DMS153 (cell line): ENCODE measurements at places on chromosomes 1 and 21.

DNA sequence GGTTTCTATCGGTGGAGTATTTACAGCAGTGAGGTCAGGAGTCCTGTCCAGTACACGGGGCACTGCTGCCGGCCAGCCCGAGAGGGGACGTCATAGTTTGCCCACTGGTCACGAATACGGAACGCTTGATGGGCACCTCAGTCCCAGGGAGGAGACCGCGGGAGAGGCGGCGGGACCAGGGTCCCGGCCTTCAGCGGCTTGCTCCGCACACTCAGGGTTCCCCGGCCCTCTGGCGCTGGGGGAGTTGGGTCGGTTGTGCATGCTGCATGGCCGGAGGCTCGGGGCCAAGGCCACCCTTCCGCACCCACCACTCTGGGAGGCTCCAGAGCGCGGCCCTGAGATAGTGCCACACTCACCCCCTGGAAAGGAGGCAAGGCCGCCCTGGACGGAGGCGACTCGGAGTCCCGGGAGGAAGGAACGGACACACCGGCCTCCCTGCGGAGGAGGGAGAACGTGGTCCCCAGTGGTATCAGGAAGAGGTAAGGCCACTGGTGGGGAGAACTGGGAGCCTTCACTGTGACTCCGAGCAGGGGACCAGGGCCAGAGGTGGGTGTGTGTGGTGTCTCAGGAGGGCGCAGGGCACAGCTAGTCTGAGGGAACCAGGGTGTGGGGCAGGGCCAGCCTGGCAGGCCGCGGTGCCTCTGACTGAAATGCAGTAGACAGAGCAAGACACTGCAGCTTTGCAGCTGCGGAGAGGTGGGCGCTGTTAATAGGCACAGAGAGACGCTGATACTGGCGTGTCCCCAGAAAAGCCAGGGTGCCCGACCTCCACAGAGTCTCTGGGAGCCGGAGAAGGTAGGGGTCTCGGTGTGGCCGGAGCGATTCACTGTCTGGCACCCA, 28.6 kb upstream of the PRSS38 start:
- no peak for DNase-seq

DNA sequence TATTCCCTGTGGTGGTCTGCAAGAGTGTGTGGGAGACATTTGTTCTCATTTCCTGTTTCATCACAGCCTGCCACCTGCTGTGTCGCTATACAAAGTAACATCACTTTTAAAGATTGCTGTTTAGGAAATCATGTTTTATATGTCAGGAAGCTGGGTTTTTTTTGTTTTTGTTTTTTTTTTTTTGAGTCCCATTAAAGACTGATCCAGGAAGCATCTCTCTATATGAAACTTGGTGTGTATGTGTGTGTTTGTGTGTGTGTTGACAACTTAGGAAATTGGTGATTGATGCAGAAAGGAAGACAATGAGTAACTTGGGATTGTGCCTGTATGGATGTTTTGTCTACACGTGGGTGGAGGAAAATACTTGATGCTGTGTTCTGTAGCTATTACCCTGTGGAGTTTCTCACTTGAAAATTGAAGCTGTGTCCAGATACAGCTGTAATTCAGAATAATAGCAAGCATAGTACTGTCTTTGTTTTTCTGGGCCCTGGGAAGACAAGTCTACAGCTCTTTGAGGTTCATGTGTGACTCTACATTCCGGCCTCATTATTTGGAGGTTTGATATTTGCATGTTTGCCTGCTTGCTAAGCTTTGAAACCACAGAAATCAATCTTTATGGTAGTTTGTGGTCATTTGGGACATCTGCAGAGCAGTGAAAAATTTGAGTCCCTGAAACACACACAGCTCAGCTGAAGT, 47.9 kb downstream of the LAMC1 start:
- DNase-seq: no peak

DNA sequence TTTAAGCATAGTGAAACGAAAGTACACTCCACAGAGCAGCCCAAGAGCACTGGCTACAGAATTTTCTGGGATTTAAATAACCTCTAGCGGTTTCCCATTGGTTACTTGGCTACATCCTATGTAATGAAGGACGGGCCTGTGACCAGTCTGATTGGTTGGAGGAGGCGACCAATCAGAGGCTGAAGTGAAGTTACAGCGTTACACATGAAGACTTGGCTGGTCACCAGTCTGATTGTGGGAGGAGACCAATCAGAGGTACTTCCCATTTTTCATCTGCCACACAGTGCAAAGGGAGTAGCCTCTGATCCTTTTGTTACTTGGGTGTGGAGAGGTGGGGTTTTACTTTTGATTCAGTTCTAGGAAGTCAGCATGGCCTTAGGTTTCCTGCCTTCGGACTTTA, 142.7 kb upstream of the SERTAD4 start:
- no peak for DNase-seq

DNA sequence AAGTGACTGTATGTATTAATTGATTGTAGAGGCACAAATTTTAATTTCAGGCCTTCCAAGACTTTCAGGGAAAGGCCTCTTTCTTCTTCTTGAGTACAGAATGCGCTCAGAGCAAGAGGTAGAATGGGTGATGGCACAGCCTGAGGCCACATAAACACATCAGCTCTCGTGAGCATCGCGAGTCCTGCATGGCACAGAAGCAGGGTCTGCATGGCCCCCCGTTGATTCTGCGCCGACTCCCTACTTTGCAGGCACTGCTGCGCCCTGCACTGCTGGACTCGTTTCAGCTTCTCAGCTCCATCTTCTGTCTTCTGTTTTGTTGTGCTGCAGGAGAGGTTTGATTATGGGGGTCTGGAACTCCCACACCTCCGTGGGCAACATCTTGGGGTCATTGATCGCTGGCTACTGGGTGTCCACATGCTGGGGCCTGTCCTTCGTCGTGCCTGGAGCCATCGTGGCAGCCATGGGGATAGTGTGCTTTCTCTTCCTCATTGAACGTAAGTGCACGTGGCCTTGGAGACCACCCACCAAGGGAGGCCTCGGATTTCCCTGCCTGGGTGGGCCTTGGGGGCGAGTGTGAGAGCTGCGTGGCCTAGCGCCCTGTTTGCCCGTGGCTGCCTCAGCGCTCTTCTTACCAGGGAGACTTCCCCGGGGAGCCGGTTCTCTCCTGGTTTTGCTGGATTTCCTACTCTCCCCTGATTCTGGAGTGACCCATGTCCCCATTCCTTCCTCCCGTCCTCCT, 29.6 kb downstream of the SLC37A1 start:
- DNase-seq: no peak

GRCh38 chr1:22959545-22960360, 12.9 kb downstream of the LACTBL1 start:
- DNase-seq: no peak

DNA sequence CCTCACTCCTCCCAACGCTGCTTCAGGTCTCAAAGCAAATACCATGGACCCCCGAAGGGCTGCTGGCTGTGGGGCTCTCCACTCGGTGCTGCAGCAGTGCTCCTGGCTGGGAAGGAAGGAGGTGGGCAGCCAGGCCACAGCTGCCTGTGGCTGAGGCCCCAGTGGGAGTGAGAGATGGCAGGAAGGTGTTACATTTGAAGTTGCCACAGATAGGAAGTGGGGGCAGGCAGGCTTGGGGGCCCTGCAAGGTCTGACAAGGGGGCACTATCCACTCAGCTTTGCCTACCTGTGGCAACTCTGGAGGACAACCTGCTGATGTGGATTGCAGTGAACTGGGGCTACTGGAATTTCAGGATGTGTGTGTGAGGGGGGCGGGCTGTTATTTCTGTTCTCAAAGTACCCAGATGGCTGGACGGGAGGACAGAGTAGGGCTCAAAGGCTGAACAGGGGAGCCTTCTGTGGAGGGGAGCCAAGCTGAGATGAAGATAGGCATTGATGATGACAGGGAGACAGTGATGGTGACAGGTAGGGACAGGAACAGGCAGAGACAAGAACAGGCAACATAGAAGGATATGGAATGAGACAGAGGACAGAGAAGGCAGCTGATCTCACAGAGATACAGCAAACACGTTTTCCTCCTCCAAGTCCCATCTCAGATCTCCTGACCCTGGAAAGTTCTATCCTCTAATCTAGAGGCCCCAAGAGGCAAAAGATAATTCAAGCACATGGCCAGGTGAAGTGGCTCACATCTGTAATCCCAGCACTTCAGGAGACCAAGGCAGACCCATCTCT, 1.8 kb downstream of the ZNF683 start:
- DNase-seq: no peak

GRCh38 chr1:8122477-8123407, 96.6 kb upstream of the ERRFI1 start:
- DNase-seq: no peak

DNA sequence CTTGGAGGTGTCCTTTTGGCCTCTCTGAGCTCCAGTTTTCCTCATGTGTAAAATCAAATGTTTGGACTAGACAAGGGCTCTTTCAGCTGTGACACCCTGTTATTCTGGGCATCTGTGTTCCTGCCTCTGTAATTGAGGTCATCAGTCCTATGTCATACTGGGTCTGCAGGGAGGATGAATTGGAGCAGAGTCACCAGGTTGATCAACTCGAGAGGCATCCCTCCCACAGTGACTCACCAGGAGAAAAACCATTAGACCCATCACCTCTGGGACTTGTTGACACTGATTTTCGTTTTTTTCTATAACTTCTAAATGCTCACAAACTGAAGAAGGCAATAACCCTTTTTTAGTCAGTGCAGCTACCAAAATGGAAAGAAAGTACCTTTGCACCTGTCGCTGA, 82.2 kb downstream of the ST6GALNAC5 start:
- DNase-seq: no peak

DNA sequence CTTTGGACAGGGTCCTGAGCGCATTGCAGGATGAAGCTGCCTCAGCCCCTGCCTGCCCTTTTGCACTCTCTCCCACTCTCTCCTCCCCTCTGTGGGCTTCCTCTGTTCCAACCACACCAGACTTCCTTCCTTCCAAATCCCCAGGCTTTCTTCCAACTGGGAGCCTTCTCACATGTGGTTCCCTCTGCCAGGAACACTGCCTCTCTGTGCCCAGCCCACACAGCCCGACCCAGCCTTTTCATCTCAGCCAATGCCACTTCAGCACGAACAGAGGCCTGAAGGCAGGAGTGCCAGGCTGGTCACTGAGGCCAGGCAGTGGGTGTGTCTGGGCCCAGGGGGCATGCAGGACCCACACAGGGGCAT, 5.9 kb downstream of the SELENON start:
- DNase-seq: no peak

DNA sequence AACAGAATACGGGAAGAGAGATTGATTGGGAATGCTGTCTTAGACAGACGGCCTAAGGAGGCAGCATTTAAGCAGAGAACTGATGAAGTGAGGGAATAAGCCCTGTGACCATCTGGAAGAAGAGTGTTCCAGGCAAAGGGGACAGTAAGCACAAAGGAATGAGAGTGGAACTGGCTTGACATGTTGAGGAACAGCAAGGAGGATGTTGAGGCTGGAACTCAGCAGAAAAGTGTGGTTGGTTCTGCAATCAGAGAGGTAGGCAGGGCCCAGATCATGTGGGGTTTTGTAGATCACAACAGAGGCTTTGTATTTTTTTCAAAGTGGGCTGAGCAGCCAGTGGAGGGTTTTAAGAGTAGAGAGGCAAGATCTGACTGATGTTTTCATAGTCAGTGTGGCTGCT, 157.4 kb downstream of the DNM3 start:
- no peak for DNase-seq

- no peak for DNase-seq
These were observed 166.7 kb downstream of the TTLL7 start for GRCh38 chr1:83832194-83832593.

DNA sequence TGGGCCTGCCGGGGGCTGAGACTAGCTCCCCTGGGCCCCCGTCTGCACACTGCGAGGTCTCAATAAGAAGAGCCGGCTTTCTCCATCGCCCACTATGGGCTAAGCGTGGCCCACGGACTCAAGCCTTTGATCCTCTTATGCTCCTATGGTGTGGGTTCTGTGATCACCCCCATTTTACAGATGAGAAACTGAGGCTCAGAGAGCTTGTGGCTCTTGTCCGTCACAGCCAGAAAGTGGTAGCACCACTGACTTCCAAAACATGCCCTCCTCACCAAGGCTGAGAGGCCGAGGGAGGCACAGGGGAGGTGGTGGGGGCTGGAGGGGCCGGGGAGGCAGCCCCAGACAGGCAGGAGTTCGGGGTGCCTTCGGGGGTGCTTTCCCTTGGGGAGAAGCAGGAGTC, 39.0 kb upstream of the CASZ1 start:
- DNase-seq: no peak

- DNase-seq: peak; percentile 23
These were observed 507.1 kb upstream of the ZRANB2 start for GRCh38 chr1:71587961-71588360.

- DNase-seq: no peak
These were observed 53.6 kb downstream of the ERG start for GRCh38 chr21:38444691-38445090.

DNA sequence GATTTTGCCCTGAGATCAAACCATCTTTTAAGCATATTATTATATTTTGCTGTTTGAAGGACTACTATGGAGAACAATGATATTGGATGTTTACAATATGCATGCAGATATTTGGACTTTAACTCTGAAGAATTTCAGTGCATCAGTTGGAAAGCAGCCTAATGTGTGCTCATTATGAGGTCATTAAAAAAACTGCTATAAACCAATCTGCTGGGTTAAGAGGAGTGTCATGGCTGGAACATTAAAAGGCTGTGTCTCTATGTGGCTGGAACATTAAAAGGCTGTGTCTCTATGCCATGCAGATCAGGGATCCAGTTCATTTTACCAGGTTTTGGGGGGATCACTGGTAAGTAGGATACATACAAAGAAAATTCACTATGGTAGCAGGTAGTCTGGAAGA, 77.6 kb downstream of the SPATA46 start:
- no peak for DNase-seq

DNA sequence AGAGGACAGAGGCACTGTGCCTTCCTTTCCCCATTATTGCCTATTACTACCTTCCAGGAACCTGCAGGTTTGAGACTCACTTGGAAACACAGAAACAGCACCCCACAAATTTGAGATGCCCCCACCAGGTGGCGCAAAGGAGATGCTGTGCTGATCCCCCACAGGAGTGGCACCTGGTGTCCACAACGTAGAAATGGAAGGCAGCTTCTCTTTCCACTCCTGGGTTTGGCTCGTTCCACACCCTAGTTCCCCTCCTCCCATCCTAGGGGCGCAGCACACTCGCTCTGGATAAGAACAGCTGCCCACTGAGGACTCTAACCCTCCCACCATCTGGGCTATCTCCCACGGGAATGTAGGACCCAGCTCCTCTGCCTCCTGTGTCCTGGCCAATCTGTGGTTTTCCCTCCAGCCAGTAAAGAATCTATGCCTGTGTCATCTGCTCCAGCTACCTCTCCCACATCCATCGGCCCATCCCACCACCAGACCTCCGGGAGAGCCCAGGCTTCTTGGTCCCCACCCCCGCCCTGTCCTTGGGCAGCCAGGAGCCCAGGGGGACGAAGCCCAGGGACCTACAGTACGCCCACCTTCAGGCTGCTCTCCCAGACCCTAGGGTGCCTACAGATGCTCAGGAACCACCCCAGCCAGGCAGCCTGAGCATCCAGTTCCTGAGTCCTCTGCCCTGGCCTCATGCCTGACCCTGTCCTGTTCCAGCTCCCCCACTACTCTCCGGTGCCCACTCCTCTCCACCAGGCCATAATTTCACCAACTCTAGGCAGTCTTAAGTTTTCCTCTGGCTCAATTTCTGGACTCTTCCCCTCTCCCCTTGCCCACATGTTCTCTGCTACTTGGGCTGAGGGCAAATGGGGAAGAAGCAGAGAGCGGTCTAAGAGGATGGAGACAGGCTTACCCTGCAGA, 549 bp downstream of the THBS3 start:
- DNase-seq: peak; percentile 80
